ENCODE measurements at places on chromosomes 2 and 18.

DNA sequence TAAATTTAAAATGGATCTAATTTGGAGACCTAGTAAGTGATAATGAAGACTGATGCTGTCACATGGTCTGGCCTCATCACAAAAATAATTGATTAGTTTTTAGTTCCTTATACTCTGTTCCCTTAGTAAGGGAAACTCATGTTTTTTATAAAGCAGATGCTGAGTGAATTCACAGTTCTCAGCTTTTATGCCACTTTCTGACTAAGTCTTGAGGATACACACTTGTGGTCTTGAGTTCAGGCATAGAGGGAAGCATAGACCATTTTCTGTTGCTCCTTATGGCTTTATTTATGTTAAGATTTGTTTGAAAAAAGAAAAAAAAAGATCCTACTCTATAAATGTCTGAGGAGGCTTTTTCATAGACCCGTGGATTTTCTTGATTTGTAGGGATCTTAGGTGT, 91.1 kb downstream of the MAP4K4 start:
- no peak for DNase-seq

DNA sequence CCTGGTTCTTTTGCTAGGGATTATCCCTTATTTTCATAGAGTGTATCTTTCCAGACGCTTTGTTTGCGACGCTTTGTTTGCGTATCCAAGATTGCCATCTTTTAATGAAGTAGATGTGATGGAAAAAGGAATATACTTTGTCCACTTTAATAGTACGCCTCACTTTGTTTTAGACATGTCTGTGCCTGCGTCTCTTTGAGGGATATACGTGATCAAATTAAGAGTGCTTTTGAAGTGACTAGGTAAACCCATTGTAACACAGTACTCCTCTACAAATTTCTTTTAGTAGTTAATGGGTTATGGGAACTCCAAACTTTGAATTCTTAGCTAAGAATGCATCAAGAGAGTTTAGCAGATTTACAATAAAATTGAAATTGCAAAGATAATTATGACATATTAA, 27.9 kb downstream of the ACSL3 start:
- DNase-seq, result no peak

DNA sequence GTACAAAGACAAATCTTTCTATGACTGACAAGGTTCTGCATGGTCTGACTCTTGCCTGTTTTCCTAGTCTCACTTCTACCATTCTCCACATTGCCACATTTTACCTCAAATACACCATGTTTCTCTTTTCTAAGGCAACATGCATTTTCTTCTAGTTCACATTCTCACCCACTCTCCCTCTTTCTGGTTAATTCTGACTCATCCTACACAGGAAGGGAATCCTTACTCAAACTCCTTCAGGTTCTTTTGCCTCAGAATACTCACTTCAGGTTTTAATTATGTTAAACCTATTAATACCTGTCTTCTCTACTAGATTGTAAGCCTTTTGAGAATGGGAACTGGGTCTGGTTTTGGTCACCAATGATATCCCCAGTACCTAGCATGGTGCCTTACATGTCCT, 47.2 kb downstream of the MAP2 start:
- DNase-seq, result no peak

DNA sequence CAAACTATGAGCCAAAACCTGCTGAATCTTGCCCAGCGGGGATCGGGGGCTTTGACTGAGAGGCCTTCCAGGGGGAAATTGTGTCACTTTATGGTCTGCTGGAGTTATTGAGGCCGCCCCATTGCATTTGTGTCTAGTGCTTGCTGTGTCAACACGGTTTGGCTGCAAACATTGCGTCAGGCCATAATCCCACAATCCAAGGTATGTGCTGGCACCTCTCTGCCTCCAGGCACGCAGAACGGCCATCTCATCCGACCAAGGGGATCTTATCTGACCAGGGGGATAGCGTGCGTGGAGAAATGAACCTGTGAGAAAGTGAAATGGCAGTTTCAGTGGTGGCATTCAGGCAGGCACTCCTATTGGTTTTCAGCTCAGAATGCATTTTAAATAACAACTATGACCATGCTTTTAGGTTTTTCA, 18.1 kb upstream of the LYPD6B start:
- no peak for DNase-seq

- DNase-seq, result peak; percentile 70
Measured at GRCh38 chr2:54428108-54428831, 27.9 kb upstream of the SPTBN1 start.

DNA sequence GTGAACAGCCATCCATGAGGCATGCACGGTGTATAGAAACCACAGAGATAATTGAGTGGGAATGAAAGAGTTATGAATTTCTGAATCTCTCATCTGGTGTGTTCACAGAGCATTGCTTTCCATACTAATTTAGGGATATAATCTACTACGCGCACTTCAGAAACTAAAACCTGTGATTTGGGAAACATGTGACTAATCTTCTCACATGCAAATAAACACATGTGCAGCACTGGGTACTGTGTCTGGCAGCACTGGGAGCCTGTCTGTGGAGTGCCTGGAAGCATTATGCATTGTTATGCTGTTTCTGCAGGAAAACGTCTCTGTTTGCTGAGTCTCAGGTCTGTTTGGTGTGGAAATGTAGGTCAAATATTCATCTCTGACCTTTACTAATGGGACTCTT, 287.3 kb downstream of the CMPK2 start:
- DNase-seq, result no peak

GRCh38 chr2:241739651-241740050, 5.2 kb downstream of the D2HGDH start:
- DNase-seq, result no peak

DNA sequence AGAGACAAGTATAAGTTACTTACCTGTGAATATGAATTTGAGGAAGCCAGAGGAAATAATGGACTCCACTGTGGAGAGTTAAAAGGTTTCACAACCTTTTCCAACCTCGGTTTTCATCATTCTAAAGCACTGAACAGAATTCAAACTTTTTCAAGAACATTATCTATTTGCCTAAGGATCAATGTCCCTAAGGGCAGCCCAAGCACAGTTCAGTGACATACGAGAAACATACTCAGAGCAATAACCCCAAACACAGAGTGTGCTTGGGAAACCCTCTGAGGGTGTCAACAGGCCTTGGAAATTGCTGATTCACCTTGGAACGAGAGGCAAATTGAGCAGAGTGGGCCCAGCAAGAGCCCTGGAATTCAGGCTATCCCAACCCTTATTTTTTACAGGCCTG, at the start of gene ABCB11:
Gene ABCB11, minus strand, starts transcription at position 123 of the 400 bp plus-strand sequence. CDS start 13,199 bp downstream, outside the sequence.
- DNase-seq, result no peak

GRCh38 chr2:217223222-217223930, 363.5 kb upstream of the TNP1 start:
- DNase-seq, result no peak
